Lung microvascular endothelial cell (primary cell): ENCODE measurements at places on chromosomes 6 and 20. TPM values are rescaled to one million over a fixed set of nuclear protein-coding genes. Genes with fewer than 3 reads are reported as not detected.

- no peak for DNase-seq
Measured at GRCh38 chr6:39380837-39381549, 58.5 kb upstream of the KCNK16 start.

DNA sequence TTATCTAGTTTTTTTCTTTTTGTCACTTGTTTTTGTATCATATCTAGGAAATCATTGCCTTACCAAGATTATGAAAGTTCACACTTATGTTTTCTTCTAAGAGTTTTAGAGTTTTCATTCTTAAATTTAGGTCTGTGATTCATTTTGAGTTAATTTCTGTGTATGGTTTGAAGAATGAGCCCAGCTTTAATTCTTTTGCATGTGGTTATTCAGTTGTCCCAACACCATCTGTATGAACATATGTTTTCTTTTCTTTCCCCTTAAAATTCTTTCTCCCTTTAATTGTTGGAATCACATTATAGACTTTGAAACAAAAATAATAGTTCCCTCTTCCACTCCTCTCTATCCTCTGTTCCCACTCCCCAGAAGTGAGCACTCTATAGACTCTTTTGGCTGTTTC is 85.4 kb downstream of the SLX4IP start:
- DNase-seq, result no peak

GRCh38 chr6:105489216-105489530 is 86.3 kb upstream of the PREP start:
- no peak for DNase-seq

DNA sequence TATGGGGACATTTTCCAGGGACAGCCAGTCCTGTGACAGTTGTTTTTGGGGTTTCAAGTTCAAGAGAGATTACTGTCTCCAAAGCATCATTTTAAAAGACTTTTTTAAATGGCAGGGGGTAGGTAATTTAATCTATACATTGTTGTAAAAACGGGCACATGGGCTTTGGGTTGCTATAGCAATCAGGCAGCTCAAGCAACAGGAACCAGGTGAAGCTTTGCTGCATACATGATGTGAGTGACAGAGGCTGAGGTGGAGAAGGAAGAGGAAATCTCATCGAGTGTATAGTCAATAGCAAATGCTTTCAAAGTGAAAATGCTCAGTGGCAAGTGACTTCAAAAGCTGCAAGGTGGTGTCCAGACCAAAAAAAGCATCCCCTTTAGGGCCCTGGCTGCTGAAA is 277.4 kb upstream of the JAG1 start:
- DNase-seq, result no peak

GRCh38 chr20:59820204-59821041 is 113.0 kb downstream of the SYCP2 start:
- no peak for DNase-seq

The HNF4A gene
- total RNA-seq, result not detected in 2 replicates

The DDR1 gene
- 4.8 and 6.3 TPM in 2 replicates for total RNA-seq
